Nucleus accumbens (tissue), 56 donors: ENCODE measurements at places on chromosomes 2 and 18.
A peak's percentile ranks its signal among the peaks of the same experiment; 100 is the strongest.

DNA sequence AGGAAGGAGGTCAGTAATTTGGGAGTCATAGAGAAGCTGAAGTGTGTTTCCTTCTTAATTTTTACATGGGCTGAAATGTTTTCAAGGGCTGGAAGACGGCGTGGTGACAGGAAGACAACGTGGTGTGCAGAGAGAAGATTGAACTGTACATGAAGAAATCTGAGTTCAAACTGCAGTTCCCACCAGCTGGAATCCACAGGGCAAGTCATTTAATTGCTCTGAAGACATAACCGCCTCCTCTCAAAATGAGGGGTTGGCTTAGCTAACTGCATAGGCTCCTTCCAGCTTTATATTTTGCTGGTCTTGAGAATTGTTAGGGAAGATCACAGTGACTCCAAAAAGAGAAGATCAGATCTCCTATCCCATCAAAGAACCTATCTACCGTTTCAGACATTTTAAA, 103.9 kb downstream of the SLC8A1 start:
- no peak for DNase-seq

DNA sequence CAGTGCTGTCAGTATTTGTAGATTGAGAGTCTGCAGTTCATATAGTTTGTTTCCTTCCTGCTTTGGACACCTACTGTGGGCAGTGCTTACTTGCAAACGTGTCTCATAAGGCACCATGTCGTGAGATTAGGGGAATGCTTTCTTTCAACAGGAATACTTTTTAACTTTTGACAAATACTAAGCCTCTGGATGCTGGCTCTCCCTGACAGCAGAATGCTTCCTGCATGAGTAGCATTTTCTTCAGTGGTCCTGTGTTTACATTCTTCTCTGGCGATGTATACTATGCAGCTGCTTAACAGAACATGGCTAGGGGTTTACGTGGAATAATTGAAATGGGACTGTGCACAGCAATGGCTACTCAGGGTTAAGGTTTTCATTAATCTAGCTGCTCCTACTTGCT, 807.5 kb downstream of the MBD2 start:
- no peak for DNase-seq

GRCh38 chr2:222470802-222471468, 46.6 kb downstream of the SGPP2 start:
- no peak for DNase-seq

DNA sequence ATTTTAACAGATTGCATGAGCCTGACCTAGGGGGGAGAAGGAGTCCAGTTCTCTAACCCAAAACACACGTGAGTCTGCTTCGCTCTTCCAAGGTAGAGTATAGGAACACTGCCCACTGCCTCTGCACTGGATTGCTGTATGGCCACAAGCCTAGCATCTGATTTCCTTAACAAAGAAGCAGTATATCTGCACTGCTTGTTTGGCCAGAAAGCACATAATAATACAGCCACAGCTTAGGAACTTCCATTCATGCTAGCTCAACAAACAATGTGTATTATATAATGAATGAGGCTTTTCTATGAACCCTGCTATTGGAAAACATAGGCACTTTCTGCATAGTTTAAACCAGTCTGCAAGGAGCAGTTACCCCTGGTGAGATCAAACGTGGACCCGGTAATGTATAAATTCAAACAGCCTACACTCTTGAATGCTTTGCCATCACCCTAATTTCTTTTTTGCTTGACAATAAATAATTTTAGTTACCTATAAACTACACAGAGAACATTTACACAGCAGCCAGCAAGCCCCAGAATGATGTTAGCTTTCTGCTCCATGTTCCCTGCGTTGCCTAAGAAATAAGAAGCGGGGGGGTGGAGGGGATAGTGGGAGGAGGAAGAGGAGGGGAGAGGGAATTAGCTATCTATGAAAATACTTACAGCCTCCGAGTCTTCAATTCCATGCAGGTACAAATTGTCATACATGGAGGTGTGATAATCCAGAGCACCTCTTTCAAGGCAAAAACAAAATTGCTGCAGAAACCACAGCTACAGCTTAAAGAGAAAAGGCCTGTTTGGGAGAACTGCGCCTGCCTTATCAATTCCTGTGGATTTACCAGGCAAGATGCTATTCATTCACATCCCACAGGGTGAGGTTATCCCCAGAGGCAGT, 125.6 kb downstream of the CACNB4 start:
- no peak for DNase-seq

- DNase-seq = no peak
These were observed 229.0 kb downstream of the DYSF start for GRCh38 chr2:71682341-71682740.

DNA sequence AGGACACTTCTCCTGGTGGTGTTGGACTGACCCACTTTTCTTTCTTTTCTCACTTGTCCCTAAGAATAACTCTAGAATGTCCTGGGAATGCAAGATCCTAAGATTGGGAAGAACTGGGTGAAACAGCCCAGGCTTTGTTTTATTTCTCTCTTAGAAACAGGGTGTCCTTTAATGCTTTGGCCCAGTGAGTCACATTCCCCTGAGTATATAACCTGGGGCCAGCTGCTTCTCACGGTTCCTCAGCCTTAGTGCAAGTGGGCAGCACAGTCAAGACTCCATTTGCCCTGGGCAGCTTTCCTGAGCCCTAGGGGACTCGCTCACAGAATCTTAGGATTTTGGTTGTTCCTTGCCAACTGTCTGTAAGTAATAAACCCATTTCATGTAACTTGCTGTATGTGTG, 355.0 kb downstream of the DSC3 start:
- no peak for DNase-seq

DNA sequence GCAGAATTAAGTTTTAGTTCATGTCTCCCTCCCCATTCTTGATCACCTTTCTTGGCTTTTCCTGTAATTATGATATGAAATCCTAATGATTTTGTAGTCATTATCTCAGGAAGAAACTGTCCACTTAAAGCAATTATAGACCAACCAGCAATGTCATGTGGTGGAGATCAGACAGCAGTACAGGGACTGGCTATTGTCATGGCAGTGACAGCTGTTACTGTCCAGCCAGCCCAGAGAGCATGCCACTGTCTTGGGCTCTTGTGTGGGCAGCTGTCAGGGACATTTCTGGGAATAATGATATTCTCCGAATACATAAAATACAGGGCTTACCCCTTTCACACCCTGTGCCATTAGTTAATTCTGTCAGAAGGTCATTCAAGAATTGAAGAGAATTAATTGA, 355.3 kb upstream of the RAB12 start:
- no peak for DNase-seq

- DNase-seq = no peak
These were observed 294.8 kb downstream of the ZEB2 start for GRCh38 chr2:144225076-144225475.

GRCh38 chr2:204496779-204497178, 48.5 kb upstream of the PARD3B start:
- DNase-seq = no peak

GRCh38 chr2:127400533-127400896, 12.7 kb upstream of the MAP3K2 start:
- DNase-seq = no peak

DNA sequence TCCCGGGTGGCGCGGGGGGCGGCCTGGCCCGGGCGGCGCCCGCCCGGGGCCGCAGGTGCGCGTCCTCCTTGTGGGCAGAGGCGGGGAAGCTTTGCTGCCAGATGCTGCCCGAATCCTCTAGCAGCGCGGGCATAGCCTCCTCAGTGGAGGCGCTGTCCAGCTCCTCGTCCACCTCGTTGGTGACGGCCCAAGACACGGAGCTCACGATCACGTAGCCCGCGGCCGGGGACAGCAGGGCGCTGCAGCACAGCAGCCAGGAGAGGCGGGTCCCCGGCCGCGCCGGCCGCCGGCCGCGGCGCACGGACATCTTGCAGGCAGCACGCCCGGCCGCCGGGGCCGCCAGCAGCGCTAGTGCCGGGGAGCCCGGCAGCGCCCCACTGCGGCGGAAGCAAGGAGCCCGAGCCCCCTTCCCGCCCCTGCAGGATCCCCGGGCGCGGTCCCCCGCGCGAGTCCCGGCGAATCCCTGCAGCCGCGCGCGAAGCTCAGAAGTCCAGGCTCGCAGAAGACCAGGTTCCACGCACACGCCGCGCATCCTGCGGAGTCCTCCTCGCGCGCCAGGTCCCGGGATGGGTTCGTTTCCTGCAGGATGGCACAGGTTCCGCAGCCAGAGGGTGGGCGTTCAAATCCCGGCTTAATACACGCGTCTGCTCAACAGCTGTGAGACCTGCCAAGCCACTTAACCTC, at the start of gene CREG2:
CREG2 (minus strand) TSS at position 353 of the 684 bp plus-strand sequence; CDS start at position 307, 46 bp downstream.
- peak; percentile 62 for DNase-seq

DNA sequence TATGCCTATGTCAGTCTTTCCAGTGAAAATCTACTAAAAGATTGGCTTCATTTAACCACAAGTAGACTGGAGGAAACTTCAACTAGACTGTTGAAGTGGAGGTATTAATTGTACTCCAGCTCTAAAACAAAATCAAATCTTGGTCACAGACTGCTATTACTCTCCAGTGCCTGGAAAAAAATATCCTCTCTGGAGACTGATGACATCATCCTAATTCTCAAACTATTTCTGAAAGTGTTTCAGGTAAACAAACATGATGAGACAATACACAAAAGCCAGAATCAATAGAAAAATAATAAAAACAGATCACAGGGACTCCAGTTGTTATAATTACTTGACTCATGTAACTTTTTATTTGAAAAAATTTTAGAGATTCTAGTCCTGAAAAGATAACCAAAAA, 87.7 kb upstream of the MYO3B start:
- no peak for DNase-seq

DNA sequence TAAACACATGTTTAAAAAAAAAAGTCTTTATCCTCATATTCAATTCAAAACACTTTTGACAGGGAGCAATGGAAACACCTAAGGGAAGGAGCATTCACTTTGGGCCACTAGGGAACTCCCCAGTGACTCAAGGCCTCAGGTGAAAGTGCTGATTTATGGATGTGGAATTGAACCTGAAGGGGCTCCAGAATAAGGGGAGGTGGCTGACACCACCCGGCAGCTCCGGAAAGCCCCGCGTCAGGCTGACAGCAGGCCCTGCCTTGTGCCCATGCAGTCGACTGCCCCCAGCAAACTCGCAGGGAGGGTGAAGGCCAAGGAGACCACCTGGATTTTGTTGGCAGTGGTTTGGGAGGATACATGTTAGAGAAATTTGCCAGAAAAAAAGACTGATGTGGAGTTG, 275.3 kb upstream of the NCKAP5 start:
- no peak for DNase-seq

GRCh38 chr2:290090-290722, 2.3 kb upstream of the ALKAL2 start:
- no peak for DNase-seq

DNA sequence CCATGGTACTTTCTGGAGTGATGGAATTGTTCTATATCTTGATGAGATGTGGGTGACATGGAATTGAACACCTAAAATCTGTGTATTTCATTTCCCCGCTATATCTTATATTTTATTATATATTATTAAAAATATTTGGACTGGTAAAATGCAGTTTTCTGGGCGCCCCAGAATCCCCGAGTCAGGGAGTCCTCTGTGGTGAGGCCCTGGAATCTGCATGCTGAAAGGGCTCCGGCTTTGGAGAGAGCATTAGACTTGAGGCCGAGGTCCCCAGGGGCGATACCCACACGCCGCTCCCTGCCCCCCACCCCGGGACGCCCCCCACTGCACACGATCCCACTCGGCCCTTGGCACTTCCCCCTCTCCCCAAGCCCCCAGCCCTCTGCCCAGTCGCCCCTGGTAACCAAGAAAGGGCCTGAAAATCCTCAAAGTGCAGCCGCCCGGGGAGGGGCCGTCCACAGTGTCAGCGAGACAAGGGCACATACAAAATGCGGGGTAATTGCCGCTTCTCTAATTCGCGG, 126.0 kb downstream of the ZFP36L2 start:
- no peak for DNase-seq

DNA sequence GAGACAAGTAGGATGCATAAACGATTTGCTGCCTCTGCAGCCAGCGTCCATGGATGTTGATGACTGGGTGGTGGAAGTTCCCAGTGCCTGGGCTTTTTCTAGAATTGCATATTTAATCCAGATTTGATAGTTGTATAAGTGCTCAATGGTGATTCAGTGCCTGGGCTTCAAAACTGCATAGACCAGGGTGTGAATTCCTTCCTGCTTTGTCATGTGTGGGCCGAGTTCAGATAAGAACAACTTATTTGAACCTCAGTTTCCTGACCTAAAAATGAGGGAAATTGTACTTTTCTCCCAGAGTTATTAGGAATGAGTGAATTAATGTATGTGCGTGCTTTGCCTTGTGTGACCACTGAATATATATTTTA, 154.6 kb downstream of the WDSUB1 start:
- DNase-seq = no peak

DNA sequence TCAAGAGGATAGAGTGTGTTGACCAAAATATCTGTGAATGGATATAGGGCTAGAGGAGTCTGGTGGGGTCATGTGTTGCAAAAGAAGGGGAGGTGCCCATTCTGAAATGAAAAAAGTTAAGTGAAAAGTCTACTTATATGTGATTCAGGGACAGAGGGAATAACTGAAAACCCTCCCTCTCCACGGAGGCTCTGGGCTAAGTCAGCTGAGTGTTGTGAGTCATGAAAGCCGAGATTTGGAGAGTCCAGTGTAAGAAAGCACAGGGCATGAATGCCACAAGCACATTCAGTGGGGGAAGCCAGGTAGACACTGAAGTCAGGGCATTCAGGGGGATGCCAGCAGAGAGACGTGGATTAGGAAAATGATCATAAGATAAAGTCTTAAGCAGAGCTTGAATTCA, 871.9 kb downstream of the TSN start:
- DNase-seq = no peak

GRCh38 chr2:45469314-45470099, 141.6 kb downstream of the SRBD1 start:
- no peak for DNase-seq

- no peak for DNase-seq
These were observed 44.3 kb downstream of the TMEM17 start for GRCh38 chr2:62461707-62462106.

GRCh38 chr18:76827205-76828200, 5.1 kb downstream of the ZNF236 start:
- DNase-seq = no peak

GRCh38 chr2:35172687-35173086, 1182.9 kb upstream of the CRIM1 start:
- DNase-seq = no peak

DNA sequence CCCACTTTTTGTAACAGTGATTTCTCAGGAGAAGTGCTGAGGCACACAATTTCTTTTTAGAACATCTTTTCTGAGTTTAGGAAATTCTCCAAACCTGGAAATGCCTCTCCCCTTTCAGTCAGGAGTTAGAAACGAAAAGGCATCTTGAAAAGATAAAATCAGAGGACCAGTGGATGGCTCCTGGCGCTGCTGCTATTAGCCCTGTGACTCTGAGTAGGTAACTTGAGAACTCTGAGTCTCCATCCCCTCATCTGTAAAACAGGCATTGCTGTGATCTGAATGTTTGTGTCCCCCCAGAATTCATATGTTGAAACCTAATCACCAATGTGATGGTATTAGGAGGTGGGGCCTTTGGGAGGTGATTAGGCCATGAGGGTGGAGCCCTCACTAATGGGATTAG, 50.2 kb downstream of the EHD3 start:
- no peak for DNase-seq

DNA sequence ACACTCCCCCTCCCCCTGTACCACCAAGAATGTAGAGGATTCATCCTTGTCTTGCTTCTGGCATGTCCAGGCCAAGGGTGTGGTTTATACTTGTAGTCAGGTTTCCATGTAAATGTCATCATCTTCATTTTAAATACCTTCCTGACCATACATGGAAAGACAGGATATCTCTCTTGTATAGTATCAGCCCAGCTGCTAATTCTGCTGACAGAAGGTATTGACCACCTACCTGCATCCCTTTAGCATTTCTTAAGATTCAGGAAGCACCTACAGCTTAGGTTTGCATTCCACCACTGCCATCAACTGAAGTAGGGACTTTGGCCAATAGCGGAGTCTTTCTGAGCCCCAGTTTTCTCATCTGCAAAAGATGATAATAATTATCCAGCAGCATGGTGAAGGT, 22.9 kb upstream of the FSHR start:
- DNase-seq = no peak
